ENCODE measurements at places on chromosomes 5 and 9. TPM values are rescaled to one million over a fixed set of nuclear protein-coding genes. Genes with fewer than 3 reads are reported as not detected.

- no peaks in the 10 kb centered on the region for H3K27me3 ChIP-seq
- peaks cover 49% of the 10 kb centered on the region for H3K36me3 ChIP-seq
- no peak for DNase-seq
- peaks cover 6% of the 10 kb centered on the region for H3K4me1 ChIP-seq
- no peak overlapping the region for H3K27ac ChIP-seq
- H3K4me3 ChIP-seq, result no peak overlapping the region
Observed at GRCh38 chr9:131447148-131447547, 53.3 kb downstream of the PRRC2B start.

GRCh38 chr5:119286511-119287488 lies 69.0 kb upstream of the TNFAIP8 start:
- H3K4me1 ChIP-seq, result peaks cover 8% of the 10 kb centered on the region
- H3K4me3 ChIP-seq, result no peak overlapping the region
- no peaks in the 10 kb centered on the region for H3K27me3 ChIP-seq
- DNase-seq, result no peak
- no peaks in the 10 kb centered on the region for H3K36me3 ChIP-seq

GRCh38 chr5:135216471-135217343 lies 182.3 kb downstream of the MACROH2A1 start:
- DNase-seq, result no peak
- H3K27ac ChIP-seq, result no peak overlapping the region
- no peaks in the 10 kb centered on the region for H3K36me3 ChIP-seq

AJM1 gene
- 1.3 TPM for total RNA-seq

CD72 gene
- total RNA-seq, result not detected

TSSK1B gene
- not detected for total RNA-seq

CDC14B gene
- 0.74 TPM for total RNA-seq

PAPPA gene
- total RNA-seq, result 0.13 TPM
